HepG2 (cell line): ENCODE measurements at places on chromosomes 7 and 10. TPM values are rescaled to one million over a fixed set of nuclear protein-coding genes. Genes with fewer than 3 reads are reported as not detected.

- no peak for DNase-seq
Observed at GRCh38 chr7:95209276-95209675, 115.1 kb downstream of the PON1 start.

DNA sequence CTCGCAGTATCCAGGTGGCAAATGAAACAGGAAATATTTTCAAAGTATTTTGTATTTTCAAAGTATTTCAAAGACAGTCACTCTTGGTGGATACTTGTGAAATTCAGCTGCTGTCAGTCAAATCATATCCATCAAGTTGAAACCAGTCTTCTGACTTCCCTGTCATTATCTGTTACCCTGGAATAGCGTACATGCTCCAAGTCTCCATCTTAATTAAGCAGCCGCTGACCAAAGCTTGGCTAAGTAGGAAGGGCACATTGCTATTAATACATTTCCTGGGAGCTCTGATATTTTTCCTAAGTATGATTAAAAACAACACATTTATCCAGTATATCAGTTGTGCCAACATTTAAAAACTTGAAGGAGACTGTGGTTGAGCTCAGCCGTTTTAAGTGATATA, 112.2 kb downstream of the ZMYND11 start:
- no peak for DNase-seq

DNA sequence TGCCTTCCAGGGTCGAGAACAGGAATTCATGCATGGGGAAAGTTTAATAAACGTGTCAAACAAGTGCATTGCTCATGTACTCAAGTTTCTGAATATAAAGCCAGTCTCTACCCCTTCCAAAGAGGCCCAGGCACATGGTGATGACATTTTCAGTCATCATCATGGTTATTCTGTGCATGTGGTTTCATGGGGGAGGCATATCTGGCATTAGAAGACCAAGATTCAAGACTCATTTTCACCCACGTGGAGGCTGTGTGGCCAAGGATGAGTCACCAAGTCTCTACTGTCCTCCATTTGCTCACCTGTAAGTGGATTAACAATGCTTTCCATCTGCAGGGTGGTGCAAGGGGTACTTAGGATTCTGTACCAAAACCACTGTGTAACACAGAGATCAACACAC, 34.0 kb upstream of the CNPY1 start:
- no peak for DNase-seq

- peak; percentile 13 for DNase-seq
Observed at GRCh38 chr10:3525832-3526449, 259.1 kb downstream of the KLF6 start.

- DNase-seq, result no peak
Observed at GRCh38 chr7:74334030-74334429, 44.8 kb downstream of the CLIP2 start.

DNA sequence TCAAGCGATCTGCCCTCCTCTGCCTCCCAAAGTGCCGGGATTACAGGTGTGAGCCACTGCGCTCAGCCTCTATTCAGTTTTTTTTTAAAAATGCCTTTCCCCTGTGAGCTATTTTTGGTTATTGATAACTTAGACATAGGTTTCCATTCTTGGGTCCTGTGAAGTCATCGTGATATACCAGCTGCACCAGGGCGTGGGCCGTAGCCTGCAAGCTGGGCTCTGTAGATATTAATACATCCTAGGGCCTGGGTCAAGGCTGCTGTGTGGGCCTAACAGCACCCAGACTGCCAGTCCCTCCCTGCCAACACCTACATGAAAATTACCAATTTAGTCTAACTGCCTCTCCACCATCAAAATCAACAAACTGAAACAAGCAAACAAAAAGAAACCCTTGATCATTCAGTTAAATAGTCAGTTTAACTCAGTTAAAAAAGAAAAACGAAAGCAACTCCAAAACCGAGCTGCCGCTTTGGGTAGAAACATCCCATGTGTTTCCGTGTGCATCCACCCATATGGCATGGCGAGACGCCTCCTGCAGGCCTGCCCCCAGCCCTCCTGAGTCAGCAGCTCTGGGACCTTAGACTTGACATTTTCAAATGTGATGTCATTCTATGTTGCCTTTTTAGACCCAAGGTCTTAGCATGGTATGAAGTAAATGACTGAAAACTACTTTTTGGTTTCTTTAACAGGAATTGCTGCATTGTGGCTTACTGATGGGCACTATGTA, 330.2 kb downstream of the GLRX3 start:
- no peak for DNase-seq

DNA sequence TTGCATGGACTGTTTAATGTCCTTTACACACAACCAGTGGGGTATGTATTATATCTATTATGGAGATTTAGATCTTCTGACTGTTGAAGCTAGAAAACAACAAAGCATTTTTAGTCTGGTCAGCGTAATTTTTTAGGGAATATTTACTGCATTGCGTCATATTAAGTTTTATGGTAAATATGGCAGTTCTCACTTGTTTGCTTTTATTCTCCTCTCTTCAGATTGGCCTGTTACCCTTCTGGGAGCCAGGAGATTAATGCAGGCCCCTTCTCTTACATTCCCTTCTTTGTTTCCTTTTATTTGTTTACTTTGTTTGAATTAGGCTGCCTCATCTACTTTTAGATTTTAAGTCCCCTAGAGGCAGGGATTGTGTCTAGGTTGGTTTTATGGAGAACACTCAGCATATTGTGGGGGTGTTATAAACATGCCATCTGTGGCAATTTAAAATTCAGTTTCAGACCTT, 13.8 kb downstream of the UBE2D1 start:
- DNase-seq, result peak; percentile 26

DNA sequence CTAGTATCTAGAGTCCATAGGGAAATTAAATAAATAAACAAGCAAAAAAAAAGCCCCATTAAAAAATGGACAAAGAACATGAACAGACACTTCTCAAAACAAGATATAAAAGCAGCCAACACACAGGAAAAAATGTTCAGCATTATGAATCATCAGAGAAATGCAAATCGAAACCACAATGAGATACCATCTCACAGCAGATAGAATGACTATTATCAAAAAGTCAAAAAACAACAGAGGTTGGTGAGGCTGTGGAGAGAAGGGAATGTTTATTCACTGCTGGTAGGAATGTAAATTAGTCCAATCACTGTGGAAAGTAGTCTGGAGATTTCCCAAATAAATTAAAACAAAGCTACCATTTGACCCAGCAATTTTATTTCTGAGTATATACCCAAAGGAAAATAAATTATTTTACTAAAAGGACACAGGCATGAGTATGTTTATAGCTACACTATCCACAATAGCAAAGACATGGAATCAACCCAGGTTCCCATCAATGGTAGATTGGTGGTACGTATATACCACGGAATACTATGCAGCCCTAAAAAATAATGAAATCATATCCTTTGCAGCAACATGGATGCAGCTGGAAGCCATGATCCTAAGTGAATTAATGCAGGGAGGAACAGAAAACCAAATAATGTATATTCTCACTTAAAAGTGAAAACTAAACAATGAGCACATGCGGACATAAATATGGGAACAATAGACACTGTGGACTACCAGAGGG, 366.5 kb upstream of the SEMA3C start:
- DNase-seq, result no peak

GRCh38 chr7:50640256-50640655, 75.1 kb upstream of the DDC start:
- no peak for DNase-seq

GRCh38 chr10:61063901-61064300, 119.9 kb upstream of the RHOBTB1 start:
- peak; percentile 59 for DNase-seq

- DNase-seq, result no peak
Observed at GRCh38 chr10:69636626-69637605, 6.9 kb downstream of the FAM241B start.

GRCh38 chr7:127938588-127938987, 92.6 kb downstream of the LRRC4 start:
- no peak for DNase-seq

GRCh38 chr10:86258941-86259340, 107.7 kb downstream of the GRID1 start:
- DNase-seq, result no peak

DNA sequence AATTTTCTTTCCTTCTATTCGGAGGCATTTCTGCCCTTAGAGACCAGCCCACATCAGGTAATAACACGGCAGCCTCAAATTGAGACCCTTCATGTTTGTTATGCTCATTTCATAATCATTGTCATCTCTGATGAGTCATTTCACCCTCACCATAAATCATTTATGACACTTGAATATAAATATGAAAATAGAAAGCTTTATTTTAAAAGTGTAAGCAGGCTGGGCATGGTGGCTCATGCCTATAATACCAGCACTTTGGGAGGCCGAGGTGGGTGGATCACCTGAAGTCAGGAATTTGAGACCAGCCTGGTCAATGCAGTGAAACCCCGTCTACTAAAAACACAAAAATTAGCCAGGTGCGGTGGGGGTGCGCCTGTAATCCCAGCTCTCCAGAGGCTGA, 57.4 kb upstream of the EGFR start:
- DNase-seq, result no peak

DNA sequence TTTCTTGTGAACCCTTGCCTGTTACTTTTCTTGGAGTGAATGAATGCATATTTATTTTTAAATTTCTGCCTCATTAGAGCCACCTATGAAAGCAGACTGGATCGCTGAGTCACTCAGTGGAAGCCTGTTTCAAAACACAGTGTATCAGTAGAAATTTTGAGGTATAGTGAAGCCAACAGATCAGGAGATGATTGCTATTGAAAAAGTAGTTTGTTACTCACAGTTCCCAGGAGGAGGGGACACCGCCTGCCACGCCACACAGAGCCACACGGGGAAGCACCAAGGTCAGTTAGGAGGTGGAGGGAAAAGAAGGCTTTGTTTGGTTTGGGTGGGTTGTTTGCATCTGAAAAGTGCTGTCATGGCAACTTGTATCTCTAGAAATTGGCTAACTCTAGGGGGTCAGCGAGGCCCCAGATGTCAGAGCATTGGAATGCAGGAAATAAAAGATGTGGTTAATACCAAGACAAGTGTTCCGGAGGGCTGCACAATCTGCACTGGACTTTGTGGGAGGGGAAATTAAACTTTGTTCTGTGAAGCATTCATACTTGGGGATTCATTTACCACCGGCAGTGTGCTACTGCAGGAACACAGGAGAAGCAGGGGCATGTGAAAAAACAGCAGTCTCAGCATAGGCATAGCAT, 106.4 kb upstream of the SDK1 start:
- peak; percentile 97 for DNase-seq

DNA sequence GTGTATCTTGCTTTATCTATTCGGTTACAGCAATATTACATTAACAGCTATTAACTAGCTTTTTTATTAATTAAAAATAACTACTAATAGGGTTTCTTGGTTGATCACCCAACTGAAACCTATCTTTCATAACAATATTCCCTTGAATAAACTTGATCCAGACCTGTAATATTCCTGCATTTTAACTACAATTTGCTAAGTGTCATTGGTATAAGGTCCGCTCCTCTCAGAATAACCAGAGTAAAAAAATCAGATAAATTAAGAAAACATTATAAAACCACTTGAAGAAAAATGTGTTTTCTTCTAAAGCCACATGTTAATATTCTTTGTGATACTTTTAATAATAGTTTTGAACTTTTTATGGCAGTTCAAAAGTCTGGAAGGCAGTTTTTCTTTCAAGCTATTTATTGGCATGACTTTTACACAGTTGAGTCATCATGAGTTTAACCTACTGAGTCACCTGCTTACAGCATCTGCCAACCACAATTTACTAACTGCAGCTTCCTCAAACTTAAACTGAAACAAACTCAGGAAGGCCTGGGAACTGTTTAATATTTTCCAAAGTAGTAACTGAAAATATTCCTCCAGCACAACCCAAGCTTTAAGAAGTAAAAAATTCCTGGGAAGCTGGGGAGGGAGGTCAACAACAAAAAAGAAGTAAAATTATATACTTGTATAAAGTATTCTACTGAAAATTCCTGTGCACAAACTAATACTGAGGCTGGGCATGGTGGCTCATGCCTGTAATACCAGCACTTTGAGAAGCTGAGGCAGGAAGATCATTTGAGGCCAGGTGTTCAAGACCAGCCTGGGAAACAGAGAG, 103.2 kb downstream of the NRBF2 start:
- peak; percentile 44 for DNase-seq

DNA sequence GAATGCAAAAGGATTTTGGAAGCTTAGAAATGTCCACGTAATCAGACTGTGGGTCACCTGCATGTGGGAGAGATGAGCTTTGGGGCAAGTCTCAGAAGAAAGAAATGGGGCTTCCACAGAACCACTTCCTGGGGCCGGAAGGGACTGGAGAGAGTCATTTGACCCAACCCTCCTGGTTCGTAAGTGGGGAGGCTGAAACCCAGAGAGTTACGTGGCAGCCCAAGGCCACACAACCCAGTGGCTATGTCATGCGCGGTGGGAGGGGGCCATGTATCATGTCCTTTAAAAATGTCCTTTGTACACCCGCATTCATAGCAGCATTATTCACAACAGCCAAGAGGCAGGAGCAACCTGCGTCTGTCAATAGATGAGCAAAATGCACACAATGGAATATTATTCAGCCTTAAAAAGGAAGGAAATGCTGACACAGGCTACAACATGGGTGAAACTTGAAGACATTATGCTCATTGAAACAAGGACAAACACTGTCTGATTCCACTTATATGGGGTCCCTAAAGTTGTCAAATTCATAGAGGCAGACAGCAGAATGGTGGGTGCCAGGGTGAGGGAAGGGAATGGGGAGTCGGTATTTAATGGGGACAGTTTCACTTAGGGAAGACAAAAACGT, 15.1 kb downstream of the CAMK2B start:
- DNase-seq, result no peak

- no peak for DNase-seq
Observed at GRCh38 chr10:43231523-43232078, 35.3 kb downstream of the RASGEF1A start.

GRCh38 chr10:117189557-117189956, 7.7 kb upstream of the KCNK18 start:
- no peak for DNase-seq

DNA sequence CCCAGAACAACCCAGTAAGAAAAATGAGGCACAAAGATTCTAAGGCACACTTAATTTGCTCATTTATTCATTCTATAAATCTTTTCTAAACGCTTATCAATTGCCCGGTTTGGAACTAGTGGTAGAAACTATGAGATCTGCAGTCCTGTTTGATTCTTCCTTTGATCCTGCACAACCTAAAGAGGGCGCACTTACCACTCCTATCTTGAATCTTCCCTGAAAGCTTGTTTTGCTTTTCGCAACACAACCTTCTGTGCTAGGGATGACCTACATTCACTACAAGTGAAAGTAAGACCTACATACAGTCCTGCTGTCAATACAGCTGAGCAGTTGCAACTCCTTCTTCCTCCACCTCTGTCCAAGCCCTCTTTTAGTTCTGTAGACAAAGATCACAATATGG, 12.6 kb upstream of the ARL4A start:
- peak; percentile 84 for DNase-seq

The UPK3B gene
- not detected in 2 replicates for polyA plus RNA-seq

The GRID1 gene
- 0.03 and 0.05 TPM in 2 replicates for polyA plus RNA-seq

The CCL24 gene
- polyA plus RNA-seq, result not detected in 2 replicates

The PNLIPRP2 gene
- polyA plus RNA-seq, result 0.21 and 0.56 TPM in 2 replicates

The CRPPA gene
- 0.16 and 0.18 TPM in 2 replicates for polyA plus RNA-seq

The FAM24B gene
- 1.9 and 2.0 TPM in 2 replicates for polyA plus RNA-seq

The ERCC6 gene
- polyA plus RNA-seq, result 4.8 and 5.1 TPM in 2 replicates

The C10orf67 gene
- polyA plus RNA-seq, result not detected in 2 replicates
